ENCODE measurements at places on chromosomes 12 and 14. TPM values are rescaled to one million over a fixed set of nuclear protein-coding genes. Genes with fewer than 3 reads are reported as not detected.

Gene GDF3
- total RNA-seq: not detected

Gene NPFF
- not detected for total RNA-seq

Gene KCNJ8
- not detected for total RNA-seq

Gene PPP1CC
- total RNA-seq: 154 TPM

Gene ESRRB
- 0.23 TPM for total RNA-seq

Gene SPATA7
- total RNA-seq: 3.7 TPM

Gene CPM
- 2.1 TPM for total RNA-seq

Gene SDR9C7
- not detected for total RNA-seq

Gene TIGAR
- 7.5 TPM for total RNA-seq

Gene BATF
- 19.2 TPM for total RNA-seq

Gene ASCL1
- total RNA-seq: not detected

Gene WNT1
- total RNA-seq: 1.5 TPM

Gene POC1B
- 22.5 TPM for total RNA-seq

Gene YEATS4
- total RNA-seq: 29.6 TPM

Gene FOXA1
- total RNA-seq: not detected

Gene DLGAP5
- total RNA-seq: 1.3 TPM

Gene REC8
- total RNA-seq: 32.4 TPM

Gene PSMA6
- total RNA-seq: 109 TPM

Gene CD163
- 0.33 TPM for total RNA-seq

Gene CLEC4C
- total RNA-seq: not detected

Gene ARHGDIB
- 785 TPM for total RNA-seq

Gene CLEC6A
- not detected for total RNA-seq

Gene CISTR
- total RNA-seq: not detected

Gene OR6C75
- total RNA-seq: not detected

Gene PEBP1
- total RNA-seq: 86.4 TPM

Gene CLEC4D
- not detected for total RNA-seq

Gene ACVRL1
- not detected for total RNA-seq
